Lower leg skin (tissue), 4 donors: ENCODE measurements at places on chromosomes 12 and 14.

GRCh38 chr12:51884676-51885229 lies 3.1 kb upstream of the ANKRD33 start:
- no peak for DNase-seq

GRCh38 chr12:76967181-76967885 lies 88.5 kb upstream of the CSRP2 start:
- no peak for DNase-seq

- no peak for DNase-seq
Measured at GRCh38 chr14:32597771-32598170, 268.7 kb downstream of the AKAP6 start.

GRCh38 chr12:92272061-92272964 lies 126.7 kb upstream of the BTG1 start:
- DNase-seq: peak; percentile 66

DNA sequence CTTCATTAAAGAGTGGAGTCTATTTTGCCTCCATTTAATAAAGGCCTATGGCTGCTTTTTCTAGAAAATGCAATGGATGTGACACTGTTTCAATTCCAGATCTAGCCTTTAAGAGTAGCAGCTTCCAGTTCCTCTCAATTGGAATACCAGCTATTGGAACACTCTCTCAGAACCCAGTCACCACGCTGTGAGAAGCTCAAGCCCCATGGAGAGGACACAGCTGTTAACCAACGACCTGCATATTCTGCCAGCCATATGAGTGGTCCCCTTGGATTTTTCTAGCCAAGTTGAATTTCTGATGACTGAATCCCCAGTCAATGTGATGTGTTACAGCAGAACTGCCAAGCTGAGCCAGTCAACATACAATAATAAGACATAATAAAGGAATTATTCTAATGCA lies 131.8 kb downstream of the TMTC3 start:
- DNase-seq: no peak

- DNase-seq: no peak
Measured at GRCh38 chr14:44657696-44658388, 150.8 kb upstream of the FSCB start.

GRCh38 chr14:91363776-91364523 lies 53.7 kb downstream of the CCDC88C start:
- DNase-seq: no peak

DNA sequence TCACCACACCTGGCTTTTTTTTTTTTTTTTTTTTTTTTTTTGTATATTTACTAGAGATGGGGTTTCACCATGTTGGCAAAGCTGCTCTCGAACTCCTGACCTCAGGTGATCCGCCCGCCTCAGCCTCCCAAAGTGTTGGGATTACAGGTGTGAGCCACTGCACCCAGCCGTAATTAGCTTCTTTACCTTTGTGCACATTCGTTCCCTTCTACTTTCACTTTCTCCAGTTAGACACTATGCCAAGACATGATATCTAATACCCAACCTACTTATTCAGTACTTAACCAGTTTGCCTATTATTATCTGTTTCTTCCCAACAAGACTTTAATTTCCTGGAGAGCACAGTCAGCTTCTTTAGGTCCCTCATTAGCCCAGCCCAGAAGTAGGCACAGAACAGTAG lies 5.3 kb downstream of the STYK1 start:
- DNase-seq: no peak
